Stimulated activated CD4-positive, alpha-beta T cell treated with anti-CD3 and anti-CD28 coated beads, Interleukin-15, amount 100 ng/mL, for 1 hour (primary cell): ENCODE measurements at places on chromosomes 5 and 9.

- no peak for DNase-seq
These were observed 130.3 kb downstream of the PAX5 start for GRCh38 chr9:36903541-36904435.

- no peak for DNase-seq
These were observed 70.4 kb upstream of the TBCA start for GRCh38 chr5:77846422-77847128.

DNA sequence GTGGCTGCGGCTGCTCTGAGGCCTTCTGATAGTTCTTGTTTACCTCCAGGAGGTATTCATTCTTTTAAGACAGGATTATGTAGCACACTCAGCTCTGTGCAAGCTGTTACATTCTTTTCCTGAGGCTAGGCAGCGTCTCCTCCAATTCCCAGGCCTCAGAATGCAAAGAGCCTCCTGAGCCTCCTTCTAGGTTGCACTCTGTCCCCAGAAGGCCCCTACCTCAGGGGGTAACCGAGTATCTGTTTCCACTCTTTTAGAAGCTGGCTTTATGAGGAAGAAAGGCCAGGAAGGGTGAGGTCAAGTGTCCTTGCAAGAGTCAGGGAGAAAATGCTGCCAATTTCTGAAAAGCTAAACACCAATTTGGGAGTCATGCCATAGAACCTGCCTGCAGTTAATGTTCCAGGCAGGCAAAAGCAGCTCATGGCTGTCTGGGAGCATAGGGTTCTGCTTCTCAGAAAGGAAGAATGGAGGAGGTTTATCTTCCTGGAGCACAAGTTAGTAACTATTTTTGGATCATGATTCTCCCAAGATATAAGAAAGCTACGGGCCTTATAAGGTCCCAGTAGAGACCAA is 178.9 kb downstream of the SEMA6A start:
- DNase-seq = no peak

DNA sequence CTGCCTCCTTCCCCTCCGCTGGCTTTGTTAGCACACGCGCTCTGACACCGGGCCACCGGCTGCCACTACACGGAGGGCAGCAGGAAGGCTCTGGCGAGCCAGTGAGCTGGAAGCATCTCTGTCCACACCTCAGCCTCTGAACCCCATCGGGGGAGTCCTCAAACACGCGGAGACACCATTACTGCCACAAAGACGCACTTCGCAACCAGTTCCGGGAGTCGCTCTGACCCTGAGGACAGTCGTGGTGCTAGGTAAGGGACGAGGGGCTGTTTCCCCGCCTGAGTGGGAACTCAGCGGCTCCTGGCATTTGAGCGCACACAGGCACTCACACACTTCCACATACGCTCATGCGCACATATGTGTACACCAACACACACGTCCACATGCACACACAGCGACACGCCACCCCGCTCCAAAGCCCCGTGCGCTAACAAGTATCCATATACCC is 160.0 kb downstream of the C9orf152 start:
- no peak for DNase-seq

- DNase-seq = no peak
These were observed 27.0 kb upstream of the IFNB1 start for GRCh38 chr9:21104787-21105186.

DNA sequence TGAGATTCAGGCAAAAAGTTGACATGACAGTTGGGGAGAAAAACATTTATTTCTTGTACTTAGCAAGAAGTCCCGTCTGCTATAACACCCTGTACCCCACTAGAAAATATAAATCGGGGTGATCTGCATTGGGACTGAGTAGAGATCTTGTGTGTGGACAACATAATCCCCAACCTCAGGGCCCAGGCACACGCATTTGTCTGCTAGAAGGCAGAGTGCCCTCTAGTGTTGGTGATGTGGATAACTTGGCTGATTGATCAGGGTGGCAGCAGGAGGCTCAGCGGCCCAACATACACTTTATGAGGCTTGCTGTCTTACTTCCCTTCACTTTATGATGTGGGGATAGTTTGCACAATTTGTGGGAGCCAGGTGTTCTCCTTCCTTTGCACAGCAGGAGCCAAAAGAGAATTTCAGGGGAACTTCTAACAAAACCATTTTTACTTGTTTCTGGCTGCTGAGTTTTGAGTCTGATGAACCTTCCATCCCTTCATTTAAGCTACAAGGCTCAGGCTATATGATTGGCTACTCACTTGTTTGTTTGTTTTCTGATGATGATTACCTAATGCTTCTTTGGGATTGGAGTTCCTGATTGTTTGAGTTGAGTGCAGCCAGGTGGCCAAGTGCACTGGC is 263.2 kb downstream of the DMAC1 start:
- DNase-seq = no peak

- no peak for DNase-seq
These were observed 2.2 kb upstream of the S1PR3 start for GRCh38 chr9:88988796-88989641.

DNA sequence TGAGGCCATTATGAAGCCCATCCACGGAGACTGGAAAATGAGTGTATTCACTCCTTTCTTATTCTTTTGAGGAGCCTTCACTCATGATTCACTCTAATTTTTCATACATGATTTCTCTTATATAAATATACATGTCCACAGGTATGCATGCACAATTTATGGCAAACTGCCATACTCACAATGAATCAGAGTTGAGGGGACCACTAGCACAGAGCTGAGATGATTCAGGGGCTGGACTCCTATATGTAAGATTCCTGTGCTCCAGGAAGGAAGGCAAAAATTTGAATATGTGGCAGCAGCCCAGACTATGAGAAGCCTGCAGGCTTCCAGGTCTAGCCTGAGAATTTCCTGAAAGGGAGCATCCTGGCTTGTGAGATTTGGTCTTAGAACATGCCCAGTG is 484.6 kb downstream of the PRELID2 start:
- no peak for DNase-seq

DNA sequence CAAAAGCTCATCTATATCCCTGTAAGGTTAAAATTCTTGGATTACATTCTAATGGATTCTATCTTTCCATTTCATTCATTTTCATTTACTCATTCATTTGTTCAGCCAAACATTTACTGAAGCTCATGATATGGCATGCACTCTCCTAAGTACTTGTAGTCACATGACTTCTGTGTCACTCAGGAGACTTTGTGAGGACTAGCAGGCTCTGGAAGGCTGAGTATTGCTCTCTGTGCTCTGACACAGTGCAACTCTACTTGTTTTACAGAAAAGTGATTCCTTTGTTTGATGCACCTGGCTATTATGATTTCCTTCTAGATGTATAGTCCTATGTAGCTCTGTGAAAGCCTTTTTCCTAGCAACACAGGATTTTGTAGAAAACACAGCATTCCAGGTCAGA is 53.0 kb downstream of the YIPF5 start:
- no peak for DNase-seq

DNA sequence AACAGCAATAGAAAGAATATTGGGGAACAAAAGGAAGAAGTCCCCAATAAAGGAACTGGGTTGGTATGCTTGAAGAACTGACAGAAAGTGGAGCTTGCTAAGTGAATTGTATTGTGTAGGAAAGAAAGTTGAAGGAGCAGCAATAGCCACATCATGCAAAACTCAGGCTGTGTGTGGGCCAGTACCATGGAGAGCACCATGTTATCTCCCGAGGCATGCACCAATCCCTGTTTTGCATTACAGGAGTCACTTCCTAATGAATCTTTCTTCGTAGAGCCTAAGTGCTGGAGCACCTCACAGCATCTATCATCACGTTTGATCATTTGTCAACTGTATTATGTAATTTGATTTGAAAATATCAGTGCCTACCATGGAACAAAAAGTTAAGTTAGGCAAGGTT is 137.7 kb upstream of the NMUR2 start:
- no peak for DNase-seq

DNA sequence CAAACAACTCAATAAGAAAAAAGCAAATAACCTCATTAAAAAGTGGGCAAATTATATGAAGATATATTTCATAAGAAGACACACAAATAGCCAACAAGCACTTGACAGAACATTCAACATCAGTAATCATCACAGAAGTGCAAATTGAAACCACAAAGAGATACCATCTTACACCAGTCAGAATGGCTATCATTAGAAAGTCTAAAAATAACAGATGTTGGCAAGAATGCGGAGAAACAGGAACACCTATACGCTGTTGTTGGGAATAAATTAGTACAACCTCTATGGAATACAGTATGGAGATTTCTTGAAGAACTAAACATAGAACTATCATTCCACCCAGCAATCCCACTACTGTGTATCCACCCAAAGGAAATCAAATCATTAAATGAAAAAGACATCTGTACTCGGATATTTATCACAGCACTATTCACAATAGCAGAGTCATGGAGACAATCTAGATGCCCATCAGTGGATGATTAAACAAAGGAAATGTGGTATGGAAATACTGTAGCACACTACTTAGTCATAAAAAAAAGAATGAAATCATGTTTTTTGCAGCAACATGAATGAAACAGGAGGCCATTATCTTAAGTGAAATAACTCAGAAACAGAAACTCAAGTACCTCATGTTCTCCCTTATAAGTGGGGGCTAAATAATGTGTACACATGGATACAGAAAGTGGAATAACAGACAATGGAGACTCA is 106.8 kb upstream of the FST start:
- no peak for DNase-seq
